ENCODE measurements at places on chromosomes 11 and 22. TPM values are rescaled to one million over a fixed set of nuclear protein-coding genes. Genes with fewer than 3 reads are reported as not detected.

- DNase-seq, result no peak
These were observed 4.7 kb downstream of the B3GAT1 start for GRCh38 chr11:134407321-134407828.

The PLEKHB1 gene
- total RNA-seq, result 25.2 TPM

GRCh38 chr22:35470903-35471321, 69.7 kb upstream of the RASD2 start:
- no peak for DNase-seq

DNA sequence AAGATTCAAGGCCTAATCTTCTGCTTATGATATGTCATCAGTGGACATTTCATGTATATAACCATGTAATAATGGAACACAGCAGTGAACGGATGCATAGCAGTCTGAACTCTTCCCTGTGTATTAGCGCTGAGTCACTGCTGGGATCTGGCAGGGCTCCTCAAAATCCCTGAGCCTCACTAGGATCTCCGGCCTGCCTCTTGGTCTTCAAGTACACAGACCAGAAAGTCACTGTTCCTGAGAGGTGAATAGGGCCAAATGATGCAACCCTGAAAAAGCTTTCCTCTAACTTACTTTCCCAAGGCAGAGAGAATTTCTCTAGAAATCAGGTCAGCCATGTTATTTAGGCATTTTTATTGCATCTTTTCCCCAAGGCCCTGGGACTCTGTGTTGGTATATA, 35.0 kb downstream of the POU2AF1 start:
- no peak for DNase-seq

DNA sequence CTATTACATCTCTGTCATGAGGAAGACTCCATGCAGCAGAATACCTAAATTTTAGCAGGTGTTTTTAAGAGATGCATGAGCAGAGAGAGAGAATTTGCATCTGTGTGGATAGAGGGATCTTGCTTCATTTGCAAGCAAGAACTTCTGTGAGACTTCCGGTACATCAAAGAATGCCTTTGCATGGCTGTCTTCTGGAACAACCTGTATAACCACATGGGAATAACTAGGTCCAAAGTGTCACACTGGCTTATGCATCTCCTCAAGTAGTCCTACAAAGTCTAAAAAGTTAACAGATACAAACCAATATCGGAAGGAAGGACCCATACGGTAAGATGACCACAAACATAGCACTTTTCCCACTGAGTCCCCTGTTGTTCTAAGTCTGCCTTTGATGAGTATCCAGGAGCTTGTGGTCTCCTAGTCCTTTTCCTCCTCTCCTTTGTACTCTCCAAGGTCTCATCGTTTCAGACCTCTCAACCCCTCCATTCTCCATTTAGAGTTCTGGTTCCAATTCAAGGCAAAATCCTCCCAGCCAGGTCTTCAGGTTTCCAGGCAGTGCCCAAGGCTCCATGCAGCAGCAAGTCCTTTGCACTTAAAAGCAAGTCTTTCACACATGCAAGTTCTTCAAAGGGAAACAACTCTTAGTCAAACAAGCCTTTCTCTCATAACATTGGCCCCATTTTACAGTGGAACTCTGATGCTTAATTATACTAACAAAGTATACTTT, 581.7 kb upstream of the ARHGAP42 start:
- no peak for DNase-seq

The CALCA gene
- not detected for total RNA-seq

DNA sequence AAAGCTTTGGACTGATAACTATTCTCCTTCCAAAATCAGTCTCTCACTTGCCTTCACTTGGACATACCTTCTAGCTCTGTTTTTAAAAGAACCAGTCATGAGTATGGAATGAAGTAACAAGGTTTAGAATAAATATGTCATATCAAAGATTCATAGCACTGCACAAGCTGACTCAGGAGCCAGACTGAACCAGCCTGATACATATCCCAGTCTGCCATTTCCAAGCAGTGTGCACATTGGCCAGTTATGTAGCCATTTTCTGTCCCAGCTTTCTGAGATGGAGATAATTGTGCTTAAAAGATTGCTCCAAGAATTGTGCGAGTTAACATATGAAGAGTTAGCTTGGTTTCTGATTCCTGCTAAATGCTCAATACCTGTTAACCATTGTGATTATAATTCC, 311.3 kb downstream of the C11orf87 start:
- DNase-seq, result no peak

Data from B cell (primary cell).